ENCODE measurements at places on chromosomes 5 and 9. TPM values are rescaled to one million over a fixed set of nuclear protein-coding genes. Genes with fewer than 3 reads are reported as not detected.

DNA sequence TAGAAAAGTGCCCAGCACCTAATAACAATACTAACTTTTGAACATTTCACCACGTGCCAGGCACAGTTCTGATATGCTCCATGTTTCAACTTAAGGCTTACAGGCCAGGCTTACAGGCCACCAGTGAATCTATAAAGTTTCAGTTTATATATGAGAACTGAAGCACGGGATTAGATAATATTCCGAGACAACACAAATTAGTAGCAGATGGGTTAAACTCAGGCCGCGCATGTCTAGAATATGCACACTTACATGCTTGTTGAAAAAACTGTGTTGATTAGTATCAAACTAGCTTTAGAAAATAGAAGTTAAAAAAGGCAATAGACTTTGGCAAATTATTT is 587.9 kb downstream of the MTRR start:
- no peak for DNase-seq

The ENTR1 gene
- 25.1 TPM for polyA plus RNA-seq

The LCN9 gene
- polyA plus RNA-seq: not detected

The TCF7 gene
- 0.86 TPM for polyA plus RNA-seq

- peak; percentile 89 for DNase-seq
Measured at GRCh38 chr5:156326718-156327259, at the start of gene SGCD. TSS of gene SGCD (plus strand) at chr5:156327164.

The ACSL6 gene
- not detected for polyA plus RNA-seq

DNA sequence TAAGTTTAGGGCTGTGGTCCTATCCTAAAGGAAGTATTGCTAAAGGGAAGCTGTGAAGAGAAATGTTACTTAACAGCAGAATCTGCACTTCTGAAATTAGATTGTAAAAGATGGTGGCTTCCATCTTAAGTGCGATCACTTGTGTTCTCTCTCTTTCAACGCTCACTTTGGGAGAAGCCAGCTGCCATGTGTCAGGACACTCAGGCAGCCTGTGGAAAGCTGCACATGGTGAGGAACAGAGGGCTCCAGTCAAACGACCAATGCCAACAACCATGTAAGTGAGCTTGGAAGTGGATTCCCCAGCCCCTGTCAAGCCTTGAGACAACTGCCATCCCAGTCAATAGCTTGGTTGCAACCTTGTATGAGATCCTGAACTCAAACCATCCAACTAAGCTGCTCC is 51.7 kb upstream of the GLRX start:
- DNase-seq: no peak

The ARPC5L gene
- polyA plus RNA-seq: 34.0 TPM

DNA sequence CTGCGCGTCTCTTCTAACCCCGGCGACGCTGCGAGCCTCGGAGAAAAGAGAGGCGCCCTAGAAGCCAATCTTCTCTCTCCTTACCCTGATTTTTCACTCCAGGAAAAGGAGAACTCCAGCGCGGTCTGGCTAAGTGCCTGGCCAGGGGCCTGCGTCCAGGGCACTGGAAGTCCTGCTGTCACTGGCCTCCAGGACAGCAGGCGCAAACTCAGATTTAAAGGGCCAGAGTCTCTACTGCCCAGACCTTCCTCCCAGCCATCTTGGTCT is 553 bp upstream of the FOXB2 start:
- no peak for DNase-seq

The CDKN2B gene
- 4.3 TPM for polyA plus RNA-seq

DNA sequence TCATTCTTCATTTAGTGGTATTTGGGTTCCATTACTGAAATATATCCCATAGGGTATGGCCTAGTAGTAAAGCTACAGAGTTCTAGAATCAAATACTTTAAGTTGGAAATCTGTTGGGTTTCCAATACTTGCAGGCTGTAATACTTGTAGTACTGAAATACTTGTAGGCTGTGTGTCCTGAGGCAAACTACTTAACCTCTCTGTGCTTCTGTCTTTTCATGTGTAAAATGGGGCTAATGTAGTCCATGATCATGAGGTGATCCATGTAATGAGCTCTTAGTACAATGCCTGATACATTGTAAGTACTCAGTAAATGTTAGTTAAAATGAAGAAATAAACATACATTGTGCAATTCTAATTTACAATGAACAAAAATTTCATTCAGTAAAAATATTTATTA is 368.9 kb downstream of the CSNK1G3 start:
- no peak for DNase-seq

GRCh38 chr5:94081088-94081487 is 339.7 kb upstream of the POU5F2 start:
- no peak for DNase-seq

- DNase-seq: no peak
Measured at GRCh38 chr9:95815133-95815532, 60.4 kb upstream of the ERCC6L2 start.

- no peak for DNase-seq
Measured at GRCh38 chr9:123065196-123065595, 31.7 kb downstream of the GPR21 start.

The LCN6 gene
- polyA plus RNA-seq: not detected

The EIF4E1B gene
- not detected for polyA plus RNA-seq

DNA sequence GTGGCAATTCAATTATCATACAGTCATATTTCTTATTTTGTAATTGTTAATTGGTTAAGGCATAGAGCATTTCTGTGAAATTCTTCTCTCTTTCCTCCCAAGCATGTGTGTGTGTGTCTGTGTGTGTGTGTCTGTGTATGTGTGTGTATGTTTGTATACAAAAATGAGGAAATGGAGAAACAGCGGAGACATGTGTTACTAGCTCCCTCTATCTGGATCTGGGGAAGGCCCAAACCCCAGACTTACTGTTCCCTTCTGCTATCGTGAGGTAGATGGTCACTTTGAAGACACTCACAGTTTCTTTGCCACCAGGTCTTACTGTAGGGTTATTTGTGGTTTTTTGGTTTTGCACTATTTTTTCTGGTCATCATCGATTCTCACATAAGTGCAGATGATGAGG is 11.4 kb upstream of the C5orf63 start:
- DNase-seq: no peak

DNA sequence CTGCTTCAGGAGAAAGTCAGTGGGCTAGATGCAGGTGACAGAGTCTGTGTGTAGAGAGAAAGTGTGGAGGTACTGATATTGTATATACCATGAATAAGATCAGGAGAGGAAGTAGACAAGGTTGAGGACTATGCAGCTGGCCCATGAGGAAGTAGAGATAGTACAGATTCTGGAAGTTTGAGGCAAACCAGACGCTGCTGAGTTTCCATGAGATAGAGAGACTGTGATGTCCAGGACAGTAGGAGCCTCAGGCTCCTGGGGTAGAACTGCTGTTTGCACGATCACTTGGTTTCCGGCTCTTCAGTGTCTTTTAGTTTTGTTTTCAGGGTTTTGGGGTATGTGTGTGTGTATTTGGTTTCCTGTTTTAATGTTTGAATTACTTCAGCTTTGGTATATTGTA is 13.6 kb downstream of the OTULINL start:
- no peak for DNase-seq

- no peak for DNase-seq
Measured at GRCh38 chr9:80502306-80502705, 930.5 kb downstream of the TLE4 start.

DNA sequence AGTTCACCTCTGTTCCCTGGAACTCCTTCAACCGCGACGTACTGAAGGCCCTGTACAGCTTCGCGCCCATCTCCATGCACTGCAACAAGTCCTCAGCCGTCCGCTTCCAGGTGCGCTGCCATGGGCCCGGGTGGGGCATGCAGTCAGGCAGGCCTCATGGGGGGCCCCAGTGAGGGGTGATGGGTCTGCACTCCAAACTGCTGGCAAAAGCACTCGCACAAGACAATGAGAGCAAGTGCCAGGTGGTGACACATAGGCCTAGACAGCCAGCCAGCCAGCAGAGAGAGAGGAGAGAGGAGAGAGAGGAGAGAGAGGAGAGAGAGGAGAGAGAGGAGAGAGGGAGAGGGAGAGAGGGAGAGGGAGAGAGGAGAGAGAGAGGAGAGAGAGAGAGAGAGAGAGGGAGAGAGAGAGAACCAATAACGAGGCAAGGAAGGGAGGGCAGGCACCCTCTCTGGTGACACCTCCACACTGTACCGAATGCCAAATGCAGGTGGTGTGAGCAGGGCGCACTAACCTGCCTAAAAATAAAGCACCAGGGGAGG is 21.0 kb downstream of the DBH start:
- no peak for DNase-seq

The KCNT1 gene
- not detected for polyA plus RNA-seq

The ASTN2 gene
- polyA plus RNA-seq: 10.7 TPM

DNA sequence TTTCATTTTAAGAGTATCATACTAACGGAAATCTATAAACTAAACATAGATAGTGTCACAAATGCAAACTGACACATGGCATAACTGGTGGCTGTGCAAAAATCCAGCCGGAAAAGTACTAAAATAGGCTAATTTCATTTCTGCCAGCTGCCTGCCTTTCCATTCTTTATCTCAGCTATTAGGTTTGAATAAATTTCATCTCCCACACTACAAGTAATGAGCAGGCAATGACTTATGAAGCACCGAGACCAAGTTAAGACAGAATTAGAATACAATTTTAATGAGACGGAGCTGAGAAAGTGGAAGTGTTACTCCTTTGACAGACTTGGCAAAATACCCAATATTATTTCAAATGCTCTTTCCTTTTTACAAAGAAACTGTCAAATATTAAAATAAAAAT is 258.8 kb upstream of the ZNF608 start:
- DNase-seq: no peak

- no peak for DNase-seq
Measured at GRCh38 chr5:5331848-5332247, 90.6 kb upstream of the ICE1 start.

The DAB2 gene
- polyA plus RNA-seq: 168 TPM

All from BJ (cell line).